Esophagus squamous epithelium (tissue), 5 donors: ENCODE measurements at places on chromosomes 12 and 14. TPM values are rescaled to one million over a fixed set of nuclear protein-coding genes. Genes with fewer than 3 reads are reported as not detected.

DNA sequence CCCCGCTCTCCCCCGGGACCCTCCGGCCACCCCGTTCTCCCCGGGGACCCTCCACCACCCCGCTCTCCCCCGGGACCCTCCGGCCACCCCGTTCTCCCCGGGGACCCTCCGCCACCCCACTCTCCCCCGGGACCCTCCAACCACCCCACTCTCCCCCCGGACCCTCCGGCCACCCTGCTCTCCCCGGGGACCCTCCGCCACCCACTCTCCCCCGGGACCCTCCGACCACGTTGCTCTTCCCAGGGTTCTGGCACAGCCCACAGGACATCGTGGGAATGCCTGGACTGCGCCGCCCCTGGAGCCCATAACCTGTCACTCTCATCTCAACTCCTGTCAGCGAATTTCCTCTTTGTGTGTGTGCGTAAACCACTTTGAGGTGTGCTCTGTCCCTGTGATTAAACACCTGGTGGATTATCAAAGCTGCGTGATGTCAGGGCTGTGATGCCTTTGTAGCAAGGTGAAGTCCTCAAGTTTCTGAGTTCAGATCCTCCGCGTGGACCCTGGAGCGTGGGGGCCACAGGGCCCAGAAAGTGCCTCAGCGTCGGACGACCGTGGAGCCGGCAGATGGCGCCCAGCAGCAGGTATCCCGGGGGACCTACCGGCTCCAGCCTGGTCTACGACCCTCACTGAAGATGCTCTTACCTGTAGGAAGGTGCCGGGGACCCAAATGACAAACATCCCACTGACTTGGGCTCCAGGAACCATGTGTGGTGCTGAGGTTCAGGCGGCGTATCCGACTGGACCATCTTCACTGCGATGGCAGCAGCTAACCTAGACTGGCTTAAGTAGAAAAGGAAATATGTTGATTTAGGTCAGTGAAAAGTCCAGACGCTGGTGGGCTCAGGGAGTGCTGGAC lies 63.2 kb upstream of the GALNT9 start:
- H3K27ac ChIP-seq = no peak overlapping the region
- no peaks in the 10 kb centered on the region for H3K4me1 ChIP-seq
- no peaks in the 10 kb centered on the region for H3K36me3 ChIP-seq
- peaks cover 9% of the 10 kb centered on the region for H3K27me3 ChIP-seq
- no peak overlapping the region for H3K4me3 ChIP-seq

DNA sequence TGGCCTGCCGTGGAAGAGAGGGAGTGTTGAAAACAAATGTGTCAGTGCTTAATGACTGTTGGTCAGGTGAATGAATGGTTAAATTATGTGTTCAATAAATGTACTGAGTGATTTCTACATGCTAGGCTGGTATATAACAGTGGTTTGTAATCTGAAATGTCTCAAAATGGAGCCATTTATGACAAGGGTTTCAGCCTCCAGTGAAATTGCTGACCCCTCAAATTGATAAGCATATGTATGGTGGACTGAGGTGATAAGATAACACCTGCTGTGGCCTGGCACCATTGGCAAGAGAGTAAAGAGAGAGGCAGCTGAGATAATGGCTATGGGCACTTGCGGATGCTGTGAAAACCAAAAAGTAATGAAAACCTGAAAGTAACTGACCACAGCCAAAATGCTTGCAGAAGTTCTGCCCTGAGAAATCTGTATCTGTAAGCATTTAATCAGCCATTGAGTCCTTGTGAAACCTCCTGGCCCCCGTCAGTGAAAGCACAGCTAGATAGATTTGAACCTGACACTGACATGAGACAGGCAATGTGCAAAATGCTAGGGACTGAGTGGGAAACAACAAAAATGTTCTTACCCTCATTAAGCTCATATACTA lies 1.4 kb upstream of the BCAT1 start:
- no peaks in the 10 kb centered on the region for H3K36me3 ChIP-seq
- no peak overlapping the region for H3K27ac ChIP-seq
- no peak for DNase-seq
- no peaks in the 10 kb centered on the region for H3K4me1 ChIP-seq

GRCh38 chr12:56216461-56216860 lies 5.3 kb downstream of the RNF41 start:
- no peak overlapping the region for H3K4me3 ChIP-seq
- H3K4me1 ChIP-seq = peaks cover 37% of the 10 kb centered on the region
- H3K36me3 ChIP-seq = peaks cover 39% of the 10 kb centered on the region
- no peak for DNase-seq

DNA sequence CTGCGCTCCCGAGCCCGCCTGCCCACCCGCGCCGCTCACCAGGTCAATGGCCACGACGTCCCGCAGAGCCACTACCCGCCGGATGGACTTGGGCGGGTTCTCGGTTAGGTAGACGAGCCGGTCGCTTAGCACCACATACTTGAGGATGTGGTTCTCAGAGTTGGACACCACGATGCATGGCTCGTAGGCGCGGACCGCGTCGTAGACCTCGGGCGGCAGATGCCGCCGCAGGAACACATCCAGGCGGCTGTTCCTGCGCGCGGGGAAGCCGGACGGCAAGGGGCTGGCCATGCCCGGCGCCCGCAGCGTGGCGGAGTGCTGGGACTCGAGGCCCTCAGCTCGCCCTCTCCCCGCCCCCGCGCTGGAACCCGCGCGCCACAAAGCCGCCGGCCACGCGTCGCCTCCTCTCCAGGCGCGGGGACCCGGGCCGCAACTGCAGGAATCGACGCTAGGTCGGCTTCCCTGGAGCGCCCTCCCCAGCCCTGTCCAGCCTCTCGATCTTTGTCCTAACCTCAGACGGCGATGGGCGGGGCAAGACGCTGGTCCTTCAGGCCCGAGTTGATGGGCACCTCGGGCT lies at the start of gene C12orf56:
Gene C12orf56, minus strand, starts transcription at position 484 of the 577 bp plus-strand sequence. Its CDS starts 193 bp downstream, at position 291.
- H3K4me1 ChIP-seq = peaks cover 14% of the 10 kb centered on the region
- no peak for DNase-seq
- peak within 1 kb of the TSS; percentile 67 for H3K4me3 ChIP-seq
- H3K27ac ChIP-seq = no peak within 1 kb of the TSS
- no peaks in the 10 kb centered on the region for H3K27me3 ChIP-seq

DNA sequence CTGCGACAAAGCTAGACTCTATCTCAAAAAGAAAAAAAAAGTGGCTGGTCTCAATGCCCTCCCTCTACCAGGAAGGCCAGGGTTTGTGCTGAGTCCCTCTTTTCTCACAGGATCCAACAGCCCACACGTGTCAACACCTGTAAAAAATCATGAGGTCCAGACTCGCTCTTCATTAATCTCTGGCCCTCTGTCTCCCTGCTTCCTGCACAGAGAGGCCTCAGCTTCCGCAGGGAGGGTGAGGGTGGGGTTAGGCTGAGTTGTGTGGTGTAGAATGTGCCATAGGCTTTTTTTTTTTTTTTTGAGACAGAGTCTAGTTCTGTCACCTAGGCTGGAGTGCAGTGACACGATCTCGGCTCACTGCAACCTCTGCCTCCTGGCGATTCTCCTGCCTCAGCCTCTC lies 6.1 kb downstream of the CFAP73 start:
- no peak for DNase-seq
- peaks cover 21% of the 10 kb centered on the region for H3K36me3 ChIP-seq
- no peak overlapping the region for H3K4me3 ChIP-seq

DNA sequence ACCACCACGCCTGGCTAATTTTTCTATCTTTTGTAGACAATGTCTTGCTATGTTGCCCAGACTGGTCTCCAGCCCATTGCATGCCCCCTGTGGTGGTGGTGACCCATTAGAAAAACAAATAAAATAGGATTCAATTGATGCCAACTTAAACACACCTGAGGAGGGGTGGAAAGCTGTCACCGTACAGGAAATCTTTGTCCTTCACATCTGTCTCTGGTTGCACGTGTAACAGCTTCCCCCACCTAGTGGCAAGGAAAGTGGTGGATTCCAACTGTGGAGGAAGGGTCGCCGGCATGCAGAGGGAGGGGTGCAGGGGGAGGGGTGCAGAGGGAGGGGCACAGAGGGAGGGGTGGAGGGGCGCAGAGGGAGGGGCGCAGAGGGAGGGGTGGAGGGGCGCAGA lies 26.1 kb upstream of the GPR68 start:
- no peak for DNase-seq
- H3K27me3 ChIP-seq = no peaks in the 10 kb centered on the region
- no peak overlapping the region for H3K4me3 ChIP-seq
- no peak overlapping the region for H3K27ac ChIP-seq
- H3K4me1 ChIP-seq = peaks cover 18% of the 10 kb centered on the region

GRCh38 chr12:121776190-121777098 lies 17.0 kb downstream of the RHOF start:
- no peaks in the 10 kb centered on the region for H3K27me3 ChIP-seq
- peaks cover 27% of the 10 kb centered on the region for H3K4me1 ChIP-seq
- peaks cover 24% of the 10 kb centered on the region for H3K36me3 ChIP-seq
- H3K27ac ChIP-seq = no peak overlapping the region
- DNase-seq = no peak
- no peak overlapping the region for H3K4me3 ChIP-seq

Gene CYP27B1
- 1.7 TPM for total RNA-seq

Gene SMOC1
- not detected for total RNA-seq

Gene HSPA2
- 18.9 TPM for total RNA-seq

Gene TMEM132D
- not detected for total RNA-seq
